ENCODE measurements at places on chromosomes 3 and 15. TPM values are rescaled to one million over a fixed set of nuclear protein-coding genes. Genes with fewer than 3 reads are reported as not detected.

The ABCC5 gene
- 8.4 TPM for total RNA-seq

The PLCB2 gene
- 0.28 TPM for total RNA-seq

DNA sequence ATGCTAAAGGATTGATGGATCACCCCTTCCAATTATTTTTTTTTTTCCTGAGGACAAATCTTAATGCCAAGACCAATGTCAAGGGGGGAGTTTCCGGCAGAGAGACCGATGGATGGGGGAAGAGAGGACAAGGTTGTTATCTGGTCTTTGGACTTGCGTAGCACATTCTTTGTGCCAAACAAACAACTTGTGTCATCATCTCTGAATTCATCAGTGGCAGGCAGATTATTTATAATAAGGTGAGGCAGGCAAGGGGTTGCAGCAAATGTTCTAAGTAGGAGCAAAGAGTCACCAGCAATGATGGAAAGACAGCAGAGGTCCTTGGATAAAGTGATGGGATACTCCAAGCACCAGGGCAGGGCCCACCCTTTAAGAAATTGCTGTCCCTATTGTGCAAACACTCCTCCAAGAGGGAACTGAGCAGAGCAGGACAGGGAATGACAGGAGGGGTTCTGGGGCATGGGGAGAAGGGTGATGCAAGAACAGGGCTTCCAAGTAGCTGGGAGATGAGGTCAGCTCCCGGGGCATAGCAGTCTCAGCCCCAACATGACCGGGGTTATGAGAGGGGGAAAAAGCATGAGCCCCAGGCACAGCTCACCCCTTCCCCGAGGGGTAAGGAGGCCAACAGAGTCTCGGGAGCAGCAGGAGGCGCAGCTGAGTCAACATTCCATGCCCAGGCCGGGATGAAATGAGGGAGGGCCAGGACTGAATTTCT, 57.4 kb downstream of the ANXA2 start:
- H3K4me1 ChIP-seq: no peaks in the 10 kb centered on the region
- peaks cover 5% of the 10 kb centered on the region for H3K36me3 ChIP-seq

DNA sequence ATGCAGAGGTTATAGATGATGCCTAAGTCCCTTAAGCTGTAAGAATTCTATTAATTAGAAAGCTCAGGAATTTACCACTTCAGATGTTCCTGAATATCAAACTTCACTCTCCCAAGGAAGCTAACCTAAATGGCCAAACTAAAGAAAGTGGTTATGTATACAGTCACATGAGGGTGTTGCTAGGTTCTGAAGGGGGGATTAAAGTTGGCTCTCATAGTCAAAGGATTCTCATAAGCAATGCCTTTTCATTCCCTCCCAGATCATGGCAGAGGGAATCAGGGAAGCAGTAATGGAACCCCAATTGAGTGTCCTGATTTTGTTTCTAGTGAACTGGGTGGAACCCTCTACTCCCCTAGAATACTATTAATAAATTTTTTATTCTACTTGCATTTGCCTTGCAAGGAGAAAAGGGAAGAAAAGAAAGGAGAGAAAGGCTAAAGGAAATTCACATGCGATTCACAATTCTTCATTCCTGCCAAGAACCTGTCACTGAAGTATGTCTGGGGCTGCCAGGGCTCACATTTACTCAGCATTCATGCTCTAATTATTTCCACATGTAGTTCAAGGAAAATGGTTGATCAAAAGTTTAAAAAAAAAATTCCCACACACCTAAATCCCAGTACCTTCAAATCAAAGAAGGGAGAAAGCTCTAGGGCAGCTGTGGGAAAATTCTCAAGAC, 25.1 kb downstream of the FSTL1 start:
- no peak overlapping the region for H3K4me3 ChIP-seq
- H3K4me1 ChIP-seq: peaks cover 59% of the 10 kb centered on the region
- H3K27ac ChIP-seq: peak overlapping the region; percentile 48
- peaks cover 54% of the 10 kb centered on the region for H3K36me3 ChIP-seq
- no peaks in the 10 kb centered on the region for H3K27me3 ChIP-seq
- DNase-seq: peak; percentile 91

DNA sequence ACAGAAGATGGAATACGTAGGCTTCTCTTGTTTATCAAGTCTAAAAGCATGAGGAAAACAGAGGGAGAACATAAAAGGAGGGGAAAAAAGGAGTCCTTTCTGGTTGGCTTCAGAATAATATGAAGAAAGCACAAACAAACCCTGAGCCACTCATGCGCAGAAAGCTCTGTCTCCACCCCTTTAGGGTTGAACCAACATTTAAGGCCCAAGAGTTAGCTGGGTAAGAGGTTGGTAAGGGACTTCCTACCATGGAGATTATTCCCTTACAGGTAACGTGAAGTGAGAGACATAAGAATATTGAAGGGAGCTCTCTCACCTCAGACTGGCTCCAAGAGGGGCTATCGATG, 145.3 kb downstream of the RORA start:
- DNase-seq: no peak
- no peaks in the 10 kb centered on the region for H3K36me3 ChIP-seq
- no peak overlapping the region for H3K4me3 ChIP-seq
- peaks cover 2% of the 10 kb centered on the region for H3K4me1 ChIP-seq
- H3K27ac ChIP-seq: no peak overlapping the region

- no peaks in the 10 kb centered on the region for H3K36me3 ChIP-seq
- H3K4me3 ChIP-seq: no peak overlapping the region
- no peaks in the 10 kb centered on the region for H3K27me3 ChIP-seq
- DNase-seq: peak; percentile 54
- no peaks in the 10 kb centered on the region for H3K4me1 ChIP-seq
Observed at GRCh38 chr3:81545572-81545971, 215.9 kb downstream of the GBE1 start.

- H3K27ac ChIP-seq: no peak overlapping the region
- H3K27me3 ChIP-seq: peaks cover 12% of the 10 kb centered on the region
- H3K4me1 ChIP-seq: no peaks in the 10 kb centered on the region
- no peak for DNase-seq
Observed at GRCh38 chr3:23182996-23183513, 20.1 kb upstream of the UBE2E2 start.

- no peak overlapping the region for H3K27ac ChIP-seq
- H3K4me3 ChIP-seq: no peak overlapping the region
- no peaks in the 10 kb centered on the region for H3K4me1 ChIP-seq
- H3K36me3 ChIP-seq: 0 out of 2 replicates have a peak, but pooled peaks cover 3% of the 10 kb centered on the region
- H3K27me3 ChIP-seq: no peaks in the 10 kb centered on the region
- DNase-seq: no peak
Observed at GRCh38 chr3:171690281-171690680, 120.0 kb downstream of the PLD1 start.

DNA sequence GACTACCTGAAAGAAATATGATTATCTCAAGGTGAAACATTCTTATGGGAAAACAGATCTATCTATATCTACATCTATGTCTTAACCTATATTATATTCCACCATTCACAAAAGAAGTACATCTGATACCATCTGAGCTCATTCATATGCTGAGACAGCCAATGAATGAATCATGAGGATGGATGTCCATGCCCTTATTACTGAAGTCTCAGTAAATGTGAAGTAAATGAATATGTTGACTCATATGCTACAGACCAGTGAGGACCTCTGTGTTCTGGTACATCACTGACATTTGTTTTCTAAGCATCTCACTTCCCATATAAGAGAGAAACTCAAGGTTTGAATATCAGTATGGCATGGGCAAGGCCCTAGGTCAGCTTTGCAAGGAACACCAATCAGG, 311.2 kb upstream of the TMC3 start:
- no peak overlapping the region for H3K27ac ChIP-seq
- no peaks in the 10 kb centered on the region for H3K36me3 ChIP-seq
- no peak overlapping the region for H3K4me3 ChIP-seq
- H3K4me1 ChIP-seq: no peaks in the 10 kb centered on the region
- H3K27me3 ChIP-seq: no peaks in the 10 kb centered on the region
- no peak for DNase-seq

- no peaks in the 10 kb centered on the region for H3K27me3 ChIP-seq
- H3K27ac ChIP-seq: no peak overlapping the region
- peaks cover 18% of the 10 kb centered on the region for H3K4me1 ChIP-seq
- peaks cover 51% of the 10 kb centered on the region for H3K36me3 ChIP-seq
Observed at GRCh38 chr15:78007964-78008886, 69.3 kb downstream of the TBC1D2B start.
